ENCODE measurements at places on chromosomes 12 and 14. TPM values are rescaled to one million over a fixed set of nuclear protein-coding genes. Genes with fewer than 3 reads are reported as not detected.
A peak's percentile ranks its signal among the peaks of the same experiment; 100 is the strongest.

- no peak for DNase-seq
These were observed 10.6 kb downstream of the FICD start for GRCh38 chr12:108525681-108526080.

DNA sequence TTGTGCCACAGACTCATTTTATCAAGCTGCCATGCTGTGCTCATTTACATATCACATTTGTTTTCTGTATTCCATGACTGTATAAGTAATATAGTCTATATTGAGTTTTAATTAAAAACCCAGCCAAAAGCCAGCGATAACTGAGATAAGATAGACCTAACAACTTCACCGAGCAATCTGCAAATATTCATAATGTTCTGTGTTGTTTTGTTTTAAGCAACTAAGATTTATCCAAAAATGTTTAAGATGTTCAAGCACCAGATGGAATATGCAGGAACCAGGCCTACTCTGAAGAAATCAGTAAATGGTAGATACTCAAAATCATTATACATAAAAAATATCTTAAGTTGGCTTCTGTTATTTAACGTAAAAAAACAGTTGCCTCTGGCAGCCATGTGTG, 295.3 kb downstream of the ITPR2 start:
- DNase-seq: no peak

DNA sequence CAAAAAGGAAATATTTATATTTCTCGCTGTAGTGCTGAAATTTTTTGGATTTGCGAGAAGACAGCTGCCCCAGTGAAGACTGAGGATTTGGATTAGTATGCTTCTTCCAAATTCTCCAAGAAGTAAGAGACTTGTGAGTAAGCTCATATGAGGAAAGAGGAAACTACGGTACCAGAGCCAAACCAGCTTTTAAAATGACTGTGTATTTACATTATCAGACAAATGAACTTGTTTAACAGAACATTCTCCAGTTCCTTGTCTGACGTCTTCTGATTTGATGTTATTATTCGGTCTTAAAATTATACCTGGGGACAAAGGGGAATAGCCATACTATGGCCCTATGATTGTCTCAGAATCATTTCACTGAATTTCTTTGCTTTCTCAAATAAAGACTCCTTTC, 8.0 kb downstream of the CLEC12B start:
- DNase-seq: no peak

GRCh38 chr12:16352481-16352880, 5.0 kb downstream of the MGST1 start:
- no peak for DNase-seq

GRCh38 chr12:107560899-107561285, 124.7 kb upstream of the PWP1 start:
- no peak for DNase-seq

DNA sequence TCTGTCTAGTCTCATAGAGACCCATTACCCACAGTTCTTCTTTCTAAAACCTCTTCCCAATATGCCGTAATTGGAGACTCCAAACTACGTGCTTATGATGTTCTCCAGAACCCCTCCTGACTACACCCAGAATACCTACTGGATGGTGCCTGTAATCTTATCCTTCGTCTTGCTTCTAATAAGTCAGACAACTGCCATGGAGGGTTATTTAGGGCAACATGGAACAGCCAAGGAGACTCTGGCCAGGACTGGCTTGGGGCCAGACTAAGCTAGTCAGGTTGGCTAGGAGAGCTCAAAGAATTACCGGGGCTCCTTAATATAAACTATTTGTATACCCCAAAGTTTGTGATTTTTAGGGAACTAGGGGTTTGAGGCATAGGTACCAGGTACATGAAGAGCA, 6.8 kb downstream of the PFKM start:
- no peak for DNase-seq

GRCh38 chr12:18652596-18652995, 85.2 kb downstream of the PLCZ1 start:
- DNase-seq: no peak

- no peak for DNase-seq
These were observed 607.9 kb upstream of the USP15 start for GRCh38 chr12:61652265-61652664.

GRCh38 chr14:58972233-58973017, 216.0 kb upstream of the DAAM1 start:
- no peak for DNase-seq

GRCh38 chr12:31117203-31118011, 43.7 kb downstream of the DDX11 start:
- DNase-seq: peak; percentile 47

- DNase-seq: no peak
These were observed 146.1 kb upstream of the NOS1 start for GRCh38 chr12:117507548-117507947.

DNA sequence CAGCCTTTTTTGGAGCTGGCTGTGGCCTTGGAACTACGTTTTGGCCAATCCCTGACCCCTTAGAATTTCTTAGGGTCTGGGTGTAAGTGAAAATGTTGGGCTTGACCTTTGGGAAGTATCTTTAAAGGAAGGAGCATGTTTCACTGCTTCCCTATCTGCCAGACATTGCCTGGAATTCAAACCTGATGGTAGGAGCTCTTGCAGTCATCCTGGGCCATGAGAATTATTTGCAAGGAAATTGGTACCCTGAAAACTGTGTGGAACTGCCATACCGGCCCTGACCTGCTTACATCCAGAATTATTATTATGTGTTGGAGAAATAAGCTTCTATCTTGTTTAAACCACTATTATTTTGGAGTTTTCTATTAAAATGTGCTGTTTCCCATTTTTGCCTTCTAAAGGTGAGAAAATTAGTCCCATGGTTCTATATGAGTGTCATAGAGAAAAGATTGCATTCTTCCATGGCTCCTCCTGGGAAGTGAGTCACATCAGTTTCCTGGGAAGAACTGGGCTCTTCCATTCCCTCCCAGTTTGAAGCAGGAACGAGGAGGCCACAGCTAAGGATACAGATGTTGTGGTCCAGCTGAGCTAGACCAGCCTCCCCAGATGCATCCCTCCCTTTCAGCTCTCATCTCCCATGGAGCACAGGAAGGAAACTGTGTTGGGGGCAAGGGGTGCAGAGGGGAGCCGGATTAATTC, 9.5 kb upstream of the PGF start:
- no peak for DNase-seq

DNA sequence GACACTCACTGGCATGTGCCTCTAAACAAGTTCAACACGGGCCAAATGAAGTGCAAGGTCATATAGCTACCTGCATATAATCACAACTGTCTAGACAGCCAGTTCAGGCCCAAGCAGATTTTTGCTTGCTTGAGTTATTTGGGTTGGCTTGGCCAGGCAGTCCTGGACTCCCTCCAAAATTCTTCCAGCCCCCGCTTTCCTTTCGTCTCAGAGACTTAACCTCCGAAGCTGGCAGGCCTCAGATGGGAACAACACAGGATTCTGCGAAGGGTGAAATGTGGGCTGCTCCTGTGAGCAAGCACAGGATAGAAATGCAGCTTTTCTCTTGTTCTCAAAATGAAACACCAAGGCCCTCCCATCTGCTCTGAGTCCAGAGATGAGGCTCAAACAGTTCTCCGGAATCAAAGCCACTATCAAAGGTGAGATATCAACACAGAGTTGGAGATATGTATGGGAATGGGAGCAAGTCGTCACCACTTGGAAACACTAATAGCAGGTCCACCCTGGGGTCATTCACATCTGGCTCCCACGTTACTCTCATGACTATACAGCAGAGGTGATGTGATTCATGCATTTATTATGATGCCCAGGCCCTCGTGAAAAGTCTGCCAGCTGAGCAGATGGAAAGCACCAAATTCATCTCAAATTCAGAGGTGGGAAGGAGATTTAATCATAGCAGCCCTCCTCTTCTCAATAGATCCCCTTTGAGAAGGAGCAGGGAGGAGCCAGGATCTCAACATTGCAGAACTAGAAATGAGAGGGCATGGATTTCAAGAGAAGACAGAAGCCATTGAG, 389.8 kb downstream of the NUAK1 start:
- peak; percentile 45 for DNase-seq

- DNase-seq: no peak
These were observed 73.9 kb upstream of the CAPRIN2 start for GRCh38 chr12:30828686-30829085.

Gene NIN
- total RNA-seq: 28.3 TPM

Gene NDRG2
- 237 TPM for total RNA-seq

Gene SCN8A
- 15.2 TPM for total RNA-seq

Measured in mucosa of gallbladder (tissue), 1 donor.